Hepatic stellate cell (primary cell): ENCODE measurements at places on chromosomes 5 and 9.
A peak's percentile ranks its signal among the peaks of the same experiment; 100 is the strongest.

DNA sequence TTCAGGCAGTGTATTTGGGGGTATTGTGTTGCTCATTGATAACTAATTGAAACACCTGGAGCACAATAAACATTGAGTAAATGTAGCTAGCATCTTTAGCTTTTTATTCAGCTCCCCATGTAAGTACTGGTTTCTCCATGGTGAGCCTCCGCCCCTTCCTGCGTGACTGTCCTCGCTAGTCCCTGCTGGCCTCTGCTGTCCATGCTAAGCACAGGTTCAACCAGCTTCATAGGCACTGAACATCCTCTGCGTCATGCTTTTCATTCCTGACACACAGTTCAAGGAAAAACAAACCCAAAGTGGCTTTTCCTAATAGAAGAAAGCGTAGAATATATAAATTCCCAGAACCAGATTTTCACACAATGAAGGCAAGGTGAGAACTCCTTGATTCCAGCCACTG lies 27.3 kb upstream of the DAP start:
- DNase-seq: no peak

GRCh38 chr9:36999728-37000333 lies 34.2 kb downstream of the PAX5 start:
- DNase-seq: no peak

GRCh38 chr5:88602584-88602983 lies 280.4 kb downstream of the MEF2C start:
- no peak for DNase-seq

GRCh38 chr5:169652057-169652456 lies 15.0 kb downstream of the DOCK2 start:
- no peak for DNase-seq

DNA sequence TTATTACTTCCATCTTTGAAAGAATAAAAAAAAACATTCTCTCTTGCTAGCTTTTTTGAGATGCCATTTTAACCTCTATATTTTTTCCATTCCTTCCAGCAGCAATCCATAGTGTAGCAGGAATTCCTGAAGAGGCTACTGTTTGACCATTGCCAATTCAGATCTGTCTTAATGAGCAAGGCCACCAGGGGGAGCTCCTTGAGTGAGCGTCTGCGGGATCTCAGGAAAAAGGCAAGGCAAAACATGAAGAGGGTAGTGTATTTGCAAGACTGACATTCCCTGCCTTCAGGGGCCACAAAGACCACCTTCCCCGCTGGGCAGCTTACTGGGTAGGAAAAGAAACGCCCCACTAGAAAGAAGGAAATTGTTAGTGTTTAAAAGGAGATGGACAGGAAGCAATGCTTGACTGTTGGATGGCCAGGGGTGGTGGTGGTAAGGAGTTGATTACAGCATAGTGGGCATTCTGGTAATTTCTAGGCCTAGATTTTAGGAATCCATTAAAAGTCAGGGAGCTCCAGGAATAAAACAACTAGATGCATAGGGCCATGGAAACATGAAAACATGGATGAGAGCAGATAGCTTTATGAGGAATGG lies 206.6 kb upstream of the HAPLN1 start:
- peak; percentile 17 for DNase-seq

DNA sequence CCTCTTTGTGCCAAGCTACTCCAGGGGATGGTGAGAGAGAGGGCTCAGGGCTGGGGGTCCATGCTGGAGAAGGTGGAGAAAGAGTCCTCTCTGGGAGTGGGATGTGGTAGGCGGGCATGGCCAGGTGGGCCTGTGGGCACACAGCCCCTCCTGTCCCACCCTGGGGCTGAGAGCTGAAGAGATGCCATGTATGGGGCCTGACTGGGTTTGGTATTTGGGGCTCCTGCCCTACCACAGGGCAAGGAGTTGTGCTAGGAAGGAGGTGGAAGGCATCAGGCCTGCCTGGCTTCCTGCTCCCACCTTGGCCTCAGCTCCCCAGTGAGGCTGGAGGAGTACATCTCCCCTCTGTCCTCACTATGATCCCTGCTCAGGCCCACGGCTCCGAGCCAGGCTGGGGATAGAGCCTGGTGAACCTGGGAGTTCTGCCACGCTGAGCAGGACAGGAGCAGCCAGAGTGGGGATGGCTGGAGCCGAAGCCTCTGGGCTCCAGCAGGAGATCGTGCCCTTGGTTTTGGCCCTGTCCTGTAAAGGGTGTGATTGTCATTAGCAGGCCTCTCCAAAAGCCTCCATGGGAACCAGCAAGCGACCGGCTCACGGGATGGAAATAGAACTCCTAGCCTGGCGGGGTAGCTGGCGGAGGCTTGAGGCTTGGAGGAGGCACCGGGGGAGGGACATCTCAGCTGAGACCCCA lies 75.5 kb downstream of the CACNA1B start:
- DNase-seq: no peak

DNA sequence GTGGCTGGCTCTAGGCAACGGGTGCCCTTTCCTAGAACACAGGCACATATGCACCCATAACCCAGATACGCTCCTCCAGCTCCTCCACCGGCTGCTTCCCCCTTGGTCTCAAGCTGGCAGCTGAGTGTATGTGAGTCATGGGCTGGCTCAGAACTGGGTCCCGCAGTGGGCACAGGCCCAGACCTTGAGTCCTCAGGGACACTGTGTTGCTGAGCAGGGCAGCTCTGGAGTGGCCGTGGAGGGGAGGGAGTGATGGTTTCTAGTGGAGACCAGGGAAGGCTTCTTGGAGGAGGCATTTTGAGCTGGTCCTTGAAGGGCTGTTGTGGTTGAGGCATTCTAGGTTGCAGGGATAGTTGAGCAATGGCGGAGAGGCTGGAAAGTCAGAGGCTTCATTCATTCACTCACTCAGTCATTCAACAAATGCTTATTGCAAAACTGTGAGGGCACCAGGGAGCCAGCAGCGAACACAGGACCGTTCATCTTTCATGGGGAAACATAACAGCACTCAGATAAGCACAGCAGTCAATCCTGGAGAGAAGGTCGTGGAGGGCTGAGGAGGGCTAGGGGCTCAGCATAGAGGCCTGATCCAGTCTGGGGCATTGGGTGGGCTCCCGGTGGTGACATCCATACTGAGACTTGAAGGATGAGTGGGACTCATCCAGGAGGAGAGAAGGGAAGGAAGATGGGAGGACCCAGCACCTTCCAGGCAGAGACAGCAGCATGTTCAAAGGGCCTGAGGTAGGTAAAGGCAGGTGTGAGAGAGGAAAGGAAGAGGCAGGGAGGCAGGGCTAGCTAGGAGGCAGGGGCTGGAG lies 2.4 kb downstream of the BBLN start:
- DNase-seq: no peak

GRCh38 chr5:1312206-1312605 lies 17.3 kb upstream of the TERT start:
- DNase-seq: no peak
